ENCODE measurements at places on chromosomes 2 and 18.

GRCh38 chr2:168939918-168940317 lies 38.8 kb downstream of the G6PC2 start:
- no peak for DNase-seq

DNA sequence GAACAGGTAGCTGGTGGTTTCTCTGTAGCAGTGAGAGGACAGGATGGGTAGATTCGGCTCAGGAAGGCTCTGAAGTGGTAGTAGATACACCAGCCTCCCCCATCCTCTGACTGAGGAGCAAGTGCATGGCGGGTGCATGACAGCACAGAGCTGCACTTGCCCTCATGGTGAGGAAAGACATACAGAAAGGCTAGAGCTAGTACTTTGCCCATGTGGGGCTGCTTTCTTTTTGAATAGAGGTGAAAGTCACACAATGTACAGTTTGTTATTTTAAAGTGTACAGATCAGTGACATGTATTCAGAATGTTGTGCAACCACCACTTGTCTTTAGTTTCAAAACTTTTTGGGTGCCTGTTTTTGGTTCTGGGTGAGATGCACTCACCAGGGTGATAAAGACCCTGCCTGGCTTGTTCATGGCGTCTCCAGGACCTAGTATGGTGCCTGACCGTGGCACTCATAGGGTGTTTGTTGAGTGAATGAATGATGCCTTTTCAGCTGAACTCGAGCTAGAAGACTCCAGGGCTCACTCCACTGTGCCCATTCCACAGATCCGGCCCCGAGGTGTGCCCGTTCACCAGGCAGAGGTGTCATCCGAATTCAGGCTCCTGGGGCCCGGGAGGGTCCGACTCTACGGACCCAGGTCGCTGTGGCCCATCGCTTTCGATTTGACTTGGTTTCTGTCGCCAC lies 421 bp upstream of the VAMP5 start:
- DNase-seq = no peak

GRCh38 chr2:152864601-152865149 lies 146.3 kb downstream of the ARL6IP6 start:
- DNase-seq = no peak

- no peak for DNase-seq
Observed at GRCh38 chr18:48333563-48333962, 75.6 kb downstream of the ZBTB7C start.

DNA sequence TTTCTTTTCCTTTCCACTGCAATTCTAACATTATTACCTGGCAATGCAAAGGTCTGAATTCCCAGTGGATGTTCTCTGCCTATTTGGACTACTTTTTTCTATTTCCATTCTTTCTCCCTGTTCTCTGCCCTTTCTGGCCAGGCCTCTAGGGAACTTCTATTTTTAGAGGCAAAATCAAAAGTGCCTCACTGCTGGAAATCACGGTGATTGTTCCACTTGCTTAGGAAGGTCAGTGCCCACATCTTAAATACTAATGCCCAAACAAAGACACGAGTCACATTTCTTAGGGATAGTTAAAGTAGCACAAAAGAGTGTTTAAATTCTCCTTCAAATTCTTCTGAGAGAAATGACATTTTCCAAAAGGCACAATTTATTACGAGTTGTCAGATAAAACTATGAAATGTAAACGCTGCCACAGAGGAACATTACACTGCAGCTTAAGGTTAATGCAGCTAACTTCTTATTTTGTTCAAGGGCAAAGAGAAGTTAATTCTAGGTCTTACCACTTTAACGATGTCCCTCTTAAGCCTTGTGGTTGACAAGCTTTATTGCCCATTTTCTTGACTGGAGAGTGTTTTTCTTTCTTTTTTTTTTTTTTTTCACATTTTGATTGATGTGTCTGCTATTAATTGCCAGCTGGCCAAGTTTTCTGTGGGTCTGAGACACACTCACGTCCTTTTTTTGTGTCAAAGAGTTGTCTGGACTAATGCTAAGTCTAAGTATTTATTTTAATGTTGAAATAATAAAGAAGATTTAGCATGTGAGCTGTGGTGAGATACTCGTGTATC lies 34.7 kb downstream of the ST6GAL2 start:
- no peak for DNase-seq

GRCh38 chr2:64952096-64952495 lies 37.1 kb upstream of the SLC1A4 start:
- no peak for DNase-seq

DNA sequence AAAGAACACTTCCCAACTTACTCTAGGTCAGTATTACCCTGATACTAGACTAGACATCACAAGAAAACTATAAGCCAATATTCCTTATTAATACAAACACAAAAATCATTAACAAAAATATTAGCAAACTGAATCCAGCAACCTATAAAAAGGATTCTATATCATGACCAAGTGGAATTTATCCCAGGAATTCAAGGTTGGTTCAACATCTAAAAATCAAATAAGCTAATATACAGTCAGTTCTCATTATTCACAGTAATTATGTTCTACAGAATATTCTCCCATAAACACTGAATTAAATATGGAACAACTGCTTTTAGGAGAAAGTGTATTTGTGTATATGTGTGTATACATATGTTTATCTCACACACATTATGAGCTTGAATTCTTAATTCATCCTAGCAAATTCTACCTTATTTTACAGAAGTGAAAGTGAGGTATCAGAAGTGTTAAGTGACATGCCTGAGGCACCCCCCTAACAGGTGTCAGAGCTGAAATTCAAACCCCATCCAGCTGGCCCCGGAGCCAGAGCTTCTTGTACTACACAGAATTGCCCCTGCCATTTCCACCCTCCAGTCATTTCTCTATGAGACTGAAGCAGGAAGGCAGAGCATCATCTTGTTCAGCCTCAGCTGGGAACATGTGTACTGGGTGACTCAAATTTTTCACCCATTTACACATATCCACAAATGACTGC lies 77.8 kb downstream of the MALT1 start:
- no peak for DNase-seq

GRCh38 chr2:19963386-19963785 lies 26.5 kb downstream of the WDR35 start:
- no peak for DNase-seq

GRCh38 chr18:49752095-49752457 lies 61.3 kb downstream of the ACAA2 start:
- peak; percentile 24 for DNase-seq

DNA sequence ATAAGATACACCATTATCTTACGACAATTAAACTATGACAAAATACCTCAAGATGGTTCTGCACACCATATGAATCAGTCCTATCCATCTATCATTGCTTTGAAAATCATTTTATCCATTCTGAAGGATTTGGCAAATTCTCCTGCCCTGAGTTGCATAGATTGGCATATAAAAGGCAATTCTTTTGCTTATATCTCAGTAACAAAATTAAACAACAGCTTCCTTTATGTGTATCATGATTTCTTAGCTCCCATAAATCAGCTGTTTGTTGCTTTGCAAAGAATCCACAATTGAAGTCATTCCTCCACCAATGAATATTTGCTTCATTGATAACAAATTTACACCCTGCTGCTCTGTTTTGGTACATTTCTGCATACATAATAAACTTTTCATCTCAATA lies 61.7 kb downstream of the ITGB6 start:
- no peak for DNase-seq

DNA sequence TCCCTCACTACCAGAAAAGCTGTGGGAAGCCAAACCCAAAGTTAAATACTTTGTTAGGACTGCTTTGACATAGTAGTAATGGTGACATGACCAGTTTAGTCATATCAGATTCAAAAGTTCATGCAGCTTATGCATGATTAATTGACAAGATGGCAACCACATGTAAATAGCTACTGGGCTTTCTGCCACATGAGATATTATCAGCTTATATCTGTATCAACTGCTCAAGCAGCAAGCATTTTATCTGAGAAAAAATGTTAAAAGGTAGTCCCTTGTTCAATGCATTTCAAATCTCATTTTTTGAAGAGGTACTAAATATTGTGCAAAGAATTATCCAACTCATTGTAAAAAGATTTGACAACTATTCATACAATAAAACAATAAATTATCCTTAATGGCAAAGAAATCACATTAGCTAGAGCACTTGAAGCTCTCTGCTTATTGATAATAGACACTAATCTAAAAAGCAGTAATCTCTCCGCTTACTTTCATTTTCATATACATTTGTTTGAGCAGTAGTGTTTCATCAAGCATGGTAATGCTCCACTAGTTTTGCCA lies 993.6 kb upstream of the NXPH2 start:
- no peak for DNase-seq

DNA sequence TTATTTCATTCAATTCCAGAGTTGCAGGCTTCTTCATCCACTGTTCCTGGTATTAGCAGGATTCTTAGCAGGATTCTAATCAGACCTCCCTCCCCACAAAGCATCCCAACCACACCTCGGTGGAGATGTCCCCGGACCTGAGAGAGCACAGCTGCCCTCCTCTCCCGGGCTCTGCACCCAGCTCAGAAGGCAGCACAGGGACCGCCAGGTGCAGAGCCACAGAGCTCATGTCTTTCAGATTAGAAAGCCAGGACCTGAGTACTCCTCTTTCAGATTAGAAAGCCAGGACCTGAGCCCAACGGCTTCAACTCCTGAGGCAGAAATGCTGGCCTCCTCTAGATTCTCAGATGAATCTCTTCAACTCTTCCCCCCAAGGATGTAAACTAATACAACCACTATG lies 152.3 kb downstream of the MYO5B start:
- DNase-seq = no peak

DNA sequence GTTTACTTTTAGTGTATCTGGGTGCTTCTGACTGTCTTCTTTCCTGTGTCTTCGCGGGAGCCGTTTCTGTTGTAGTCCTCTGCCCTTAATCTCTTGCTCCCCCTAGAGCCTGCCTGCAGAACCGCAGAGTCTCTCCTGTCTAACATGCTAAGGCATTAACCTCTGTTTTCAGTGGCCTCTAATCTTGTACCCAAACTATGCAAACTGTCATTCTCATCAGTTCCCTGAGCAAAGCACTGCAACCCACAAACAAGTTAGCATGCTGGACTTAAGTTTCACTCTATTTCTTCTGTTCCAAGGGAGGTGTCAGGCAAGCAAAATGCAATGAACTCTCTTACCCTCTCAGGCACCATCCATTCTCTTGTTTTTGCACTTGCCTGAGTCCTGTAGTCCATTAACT lies 138.4 kb downstream of the OTX1 start:
- DNase-seq = no peak

DNA sequence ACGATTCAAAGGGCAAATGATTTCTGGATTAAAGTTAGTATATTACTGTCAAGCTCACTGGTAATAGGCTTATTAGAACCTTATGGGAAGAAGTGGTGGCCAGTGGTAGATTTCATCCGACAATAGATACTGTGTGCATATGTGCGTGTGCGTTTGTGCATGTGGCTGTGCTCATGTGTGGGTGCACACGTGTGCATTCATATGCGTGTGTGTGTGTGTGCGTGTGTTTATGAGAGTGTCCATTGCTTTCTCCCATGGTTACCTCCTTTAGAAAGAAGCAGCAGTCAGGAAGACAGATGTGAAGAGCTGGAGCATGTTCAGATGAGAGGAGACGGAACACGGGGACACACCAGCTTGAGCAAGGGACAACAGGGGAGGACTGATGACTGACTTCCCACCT lies 8.9 kb upstream of the MROH2A start:
- DNase-seq = no peak

DNA sequence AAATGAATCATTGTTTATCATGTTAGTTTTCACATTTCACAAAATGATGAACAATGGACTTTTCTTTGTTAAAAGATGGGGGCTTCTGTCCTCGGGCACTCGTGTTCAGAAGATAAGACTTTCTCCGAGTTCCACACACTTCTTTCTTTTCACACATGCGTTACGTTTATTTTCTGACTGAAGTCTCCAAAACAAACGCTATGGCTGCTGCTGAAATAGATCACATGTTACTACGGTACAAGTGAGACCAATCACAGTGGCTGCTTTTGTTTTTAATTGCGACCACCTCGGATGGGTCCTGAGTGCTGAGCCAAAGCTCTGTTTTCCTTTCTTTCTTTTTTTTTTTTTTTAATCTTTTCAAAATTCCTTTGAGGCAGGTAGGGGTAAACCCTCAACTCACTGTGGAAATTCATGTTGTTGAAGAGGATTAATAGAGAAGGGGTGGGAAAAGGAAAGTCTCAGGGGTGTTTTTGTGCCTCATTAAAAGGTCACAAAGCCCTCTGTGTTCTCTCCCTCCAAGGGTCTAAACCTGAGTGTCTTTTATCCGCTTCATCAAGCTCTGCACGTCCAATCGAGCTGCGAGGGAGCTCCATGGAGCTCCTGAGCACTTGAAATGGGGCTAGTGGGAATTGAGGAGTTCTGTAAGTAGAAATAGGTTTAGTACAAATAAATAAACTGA lies 48.2 kb downstream of the ARL4C start:
- no peak for DNase-seq

DNA sequence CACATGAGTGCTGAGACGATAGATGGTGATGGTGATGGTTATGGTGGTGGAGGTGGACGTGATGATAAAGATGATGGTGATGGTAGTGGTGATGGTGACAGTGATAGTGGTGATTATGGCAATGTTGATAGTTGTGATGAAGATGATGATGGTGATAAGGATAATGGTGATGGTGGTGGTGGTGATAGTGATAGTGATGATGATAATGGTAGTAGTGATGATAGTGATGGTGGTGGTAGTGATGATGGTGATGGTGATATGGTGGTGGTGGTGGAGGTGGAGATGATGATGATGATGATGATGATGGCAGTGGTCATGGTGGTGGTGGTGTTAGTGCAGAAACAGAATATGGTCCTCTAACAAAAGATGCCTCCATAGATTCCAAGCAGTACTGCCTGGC lies 10.3 kb downstream of the ANTXR1 start:
- no peak for DNase-seq

DNA sequence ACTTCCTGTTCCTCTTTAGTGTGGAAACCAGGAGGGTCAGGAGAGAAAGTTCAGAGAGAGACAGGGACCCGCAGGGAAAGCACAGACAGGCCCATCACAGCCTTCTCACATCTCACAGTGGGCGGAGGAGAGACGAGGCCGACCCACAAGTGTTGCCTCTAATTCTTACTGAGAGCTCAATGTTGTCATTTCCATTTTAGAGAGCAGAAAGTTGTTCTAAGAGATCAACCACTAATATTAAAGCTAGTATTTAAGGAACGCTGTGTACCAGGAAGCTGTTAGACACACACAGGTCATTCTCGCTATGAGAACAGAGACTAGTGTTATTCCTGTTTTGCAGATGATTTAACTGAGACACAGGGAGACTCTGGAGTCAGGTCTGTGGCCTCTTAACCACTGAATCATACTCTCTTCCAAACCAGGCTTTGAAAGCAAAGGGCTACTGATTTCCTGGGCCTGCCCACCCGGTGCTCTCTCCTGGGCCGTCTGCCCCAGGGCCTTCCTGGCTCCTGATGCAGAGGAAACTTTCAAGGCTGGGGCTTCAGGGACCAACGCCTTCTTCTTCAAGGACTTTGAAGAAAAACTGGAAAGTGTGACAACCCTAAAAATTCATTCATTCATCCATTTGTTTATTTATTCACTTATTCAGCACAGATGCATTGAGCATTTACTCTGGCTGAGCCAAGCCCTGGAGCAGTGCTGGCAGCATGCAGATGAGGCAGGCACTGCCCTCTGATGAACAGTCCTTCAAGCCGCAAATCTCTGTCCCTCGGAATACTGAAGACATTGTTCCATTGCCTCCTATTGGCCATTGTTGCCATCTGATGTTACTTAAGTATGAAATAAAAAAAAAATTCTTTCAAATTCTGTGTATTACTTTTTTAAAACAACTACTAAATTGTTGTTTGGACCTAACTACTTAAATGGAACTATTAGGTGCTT lies 37.2 kb upstream of the BIN1 start:
- no peak for DNase-seq

Data from tibial artery (tissue), 4 donors.